ENCODE measurements at places on chromosomes 4 and X.
A peak's percentile ranks its signal among the peaks of the same experiment; 100 is the strongest.

GRCh38 chr4:105550641-105551040, 1.8 kb upstream of the ARHGEF38 start:
- no peak for DNase-seq

GRCh38 chrX:65578346-65578745, 43.8 kb upstream of the LAS1L start:
- DNase-seq = no peak

GRCh38 chrX:3462166-3462508, 115.7 kb upstream of the MXRA5 start:
- DNase-seq = no peak

- DNase-seq = no peak
Measured at GRCh38 chr4:75698162-75698962, 25.2 kb upstream of the G3BP2 start.

DNA sequence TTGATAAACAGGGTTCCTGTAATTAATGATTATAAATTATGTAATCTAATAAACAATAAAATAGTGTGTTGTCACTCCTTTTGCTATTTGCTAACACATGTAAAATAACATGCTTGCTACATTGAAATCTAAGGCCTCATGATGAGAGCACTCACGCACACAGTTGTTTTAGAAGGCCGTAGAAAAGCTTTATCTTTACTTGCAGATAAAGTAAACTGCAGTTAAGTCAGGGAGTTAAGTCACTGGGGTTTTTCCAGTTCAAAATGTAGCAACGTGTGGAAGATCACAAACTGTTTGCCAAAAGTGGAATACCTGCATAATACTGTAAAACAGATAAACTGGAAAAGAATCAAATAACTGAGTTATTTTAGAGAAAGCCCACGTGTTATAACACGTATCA, 187.3 kb upstream of the PACRGL start:
- DNase-seq = no peak

GRCh38 chr4:25163196-25163595, 2.9 kb upstream of the SEPSECS start:
- no peak for DNase-seq

DNA sequence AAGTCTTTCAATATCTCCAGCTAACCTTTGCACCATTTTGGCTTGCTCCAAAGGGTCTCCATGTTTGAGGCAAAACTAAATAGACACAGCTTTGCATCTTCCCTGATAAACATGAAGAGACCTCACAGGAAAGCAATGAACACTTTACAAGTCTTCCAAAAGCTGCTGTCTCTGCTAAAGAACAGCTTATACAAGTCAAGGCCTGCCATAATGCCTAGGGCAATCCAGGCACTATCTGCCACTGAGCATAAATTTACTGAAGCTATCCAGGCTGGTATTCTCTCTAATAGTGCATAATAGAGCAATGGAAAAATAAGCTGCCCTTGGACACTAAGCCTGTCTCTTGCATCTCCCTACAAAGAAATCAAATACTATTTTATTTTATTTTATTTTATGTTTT, 60.1 kb upstream of the S100G start:
- no peak for DNase-seq

- DNase-seq = no peak
Measured at GRCh38 chrX:104913348-104913747, 307.1 kb downstream of the TEX13A start.

GRCh38 chr4:37244583-37245390, at the start of gene NWD2:
TSS of gene NWD2 (plus strand) at chr4:37244743. CDS start at chr4:37245068, 325 bp downstream.
- DNase-seq = peak; percentile 19

- no peak for DNase-seq
Measured at GRCh38 chrX:71098302-71098701, 2.7 kb downstream of the FOXO4 start.

GRCh38 chrX:140053846-140054245, 88.5 kb upstream of the CXorf66 start:
- DNase-seq = no peak

- DNase-seq = no peak
Measured at GRCh38 chr4:2515830-2516550, 20.5 kb upstream of the FAM193A start.

- DNase-seq = no peak
Measured at GRCh38 chrX:129600981-129601424, 53.8 kb downstream of the APLN start.

Measured in NCI-H510A (cell line).